Stomach (tissue), 19 donors: ENCODE measurements at places on chromosomes 6 and 20. TPM values are rescaled to one million over a fixed set of nuclear protein-coding genes. Genes with fewer than 3 reads are reported as not detected.

DNA sequence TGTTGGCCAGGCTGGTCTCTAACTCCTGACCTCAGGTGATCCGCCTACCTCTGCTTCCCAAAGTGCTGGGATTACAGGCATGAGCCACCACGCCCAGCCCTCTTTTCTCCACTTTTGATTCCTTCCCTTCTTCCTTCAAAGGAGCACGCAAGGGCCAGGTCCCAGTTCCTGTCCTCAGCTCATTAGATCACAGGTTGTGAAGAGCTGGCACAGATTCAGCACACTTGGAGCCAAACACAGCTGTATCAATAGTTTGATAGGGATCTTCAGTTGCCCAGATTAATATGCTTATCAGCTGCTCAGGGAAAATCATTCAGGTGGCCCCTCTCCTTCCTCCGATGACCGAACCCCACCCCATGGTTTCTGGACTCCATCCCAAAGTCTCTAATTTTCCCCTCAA, 14.4 kb upstream of the SLC22A23 start:
- no peaks in the 10 kb centered on the region for H3K36me3 ChIP-seq
- no peaks in the 10 kb centered on the region for H3K4me1 ChIP-seq
- no peaks in the 10 kb centered on the region for H3K27me3 ChIP-seq

- H3K4me3 ChIP-seq: no peak overlapping the region
- no peaks in the 10 kb centered on the region for H3K36me3 ChIP-seq
- no peak overlapping the region for H3K27ac ChIP-seq
- H3K27me3 ChIP-seq: peaks cover 41% of the 10 kb centered on the region
Measured at GRCh38 chr20:37442547-37442946, 78.5 kb upstream of the NNAT start.

DNA sequence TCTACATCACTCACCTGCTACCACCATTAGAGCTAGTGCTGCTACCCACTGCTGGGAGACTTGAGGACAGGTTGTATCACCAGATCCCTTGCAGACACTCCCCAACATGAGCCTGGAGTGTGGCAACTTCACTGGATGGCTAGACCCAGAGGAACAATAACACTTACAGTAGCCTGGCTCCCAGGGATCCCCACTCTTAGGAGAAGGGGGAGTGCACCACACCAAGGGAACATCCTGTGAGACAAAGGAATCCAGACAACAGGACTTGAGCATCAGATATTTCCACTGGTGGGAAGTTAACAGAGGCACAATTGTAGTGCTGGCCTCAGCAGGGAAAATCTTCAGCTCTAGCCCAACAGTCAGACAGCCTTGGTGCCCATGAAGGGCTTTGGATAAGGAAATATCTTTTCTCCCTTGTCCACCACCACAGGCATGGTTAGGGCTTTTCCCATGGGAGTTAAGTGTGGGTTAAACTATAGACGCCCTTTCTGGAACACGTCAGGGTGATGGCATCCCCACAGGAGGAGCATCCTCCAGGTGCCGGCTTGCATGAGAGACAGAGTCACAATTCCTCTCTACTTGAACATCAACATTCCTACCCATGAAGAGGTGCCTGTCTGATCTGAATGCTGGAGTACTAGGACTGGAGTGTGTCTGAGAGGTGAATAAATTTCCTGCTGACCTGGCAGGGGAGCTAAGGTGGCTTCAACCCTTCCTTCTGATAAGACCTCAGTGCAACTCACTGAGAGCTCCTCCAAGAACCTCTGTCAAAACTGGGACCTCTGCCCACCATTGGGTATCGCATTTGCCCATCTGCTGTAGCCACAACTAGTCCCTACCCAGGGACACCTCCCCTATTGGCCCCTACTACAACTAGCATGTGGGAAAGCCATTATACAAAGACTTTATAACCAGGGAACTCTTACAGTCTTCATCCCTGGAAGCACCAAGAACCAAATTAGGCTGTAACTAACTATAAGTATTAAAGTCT, 55.4 kb upstream of the SIRPG start:
- no peaks in the 10 kb centered on the region for H3K4me1 ChIP-seq
- no peaks in the 10 kb centered on the region for H3K27me3 ChIP-seq
- H3K4me3 ChIP-seq: no peak overlapping the region
- no peak for DNase-seq
- H3K27ac ChIP-seq: no peak overlapping the region

DNA sequence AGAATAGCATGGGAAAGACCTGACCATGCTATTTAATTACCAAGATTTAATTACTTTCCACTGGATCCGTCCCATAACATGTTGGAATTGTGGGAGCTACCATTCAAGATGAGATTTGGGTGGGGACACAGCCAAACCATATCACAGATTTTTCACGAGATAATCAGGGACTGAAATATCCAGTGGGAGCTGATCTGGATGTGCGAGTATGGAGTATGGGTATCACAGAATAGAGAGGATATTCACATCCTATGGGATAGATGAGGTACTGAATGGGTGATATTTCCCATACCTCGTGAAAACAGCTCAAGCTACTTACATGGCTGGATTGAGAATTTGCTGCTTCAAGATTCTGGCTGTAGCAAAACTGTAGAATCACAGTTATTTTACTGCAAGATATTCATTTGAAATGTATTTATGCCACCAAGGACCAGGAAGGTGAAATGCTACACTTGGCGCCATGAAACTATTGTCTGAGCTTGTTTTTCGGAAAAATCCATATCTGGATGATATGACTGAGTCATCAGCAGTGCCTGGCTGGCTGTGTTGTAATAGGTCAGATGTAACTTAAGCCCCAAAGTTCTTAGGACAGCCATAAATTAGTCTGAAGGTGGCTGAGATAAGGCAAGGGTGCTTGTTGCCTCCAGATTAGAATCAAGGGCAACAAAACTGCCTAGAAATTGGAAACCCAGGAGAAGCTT, 29.8 kb downstream of the KCNS1 start:
- DNase-seq: no peak
- peaks cover 7% of the 10 kb centered on the region for H3K4me1 ChIP-seq
- H3K4me3 ChIP-seq: no peak overlapping the region
- H3K27ac ChIP-seq: no peak overlapping the region
- peaks cover 26% of the 10 kb centered on the region for H3K36me3 ChIP-seq
- no peaks in the 10 kb centered on the region for H3K27me3 ChIP-seq

DNA sequence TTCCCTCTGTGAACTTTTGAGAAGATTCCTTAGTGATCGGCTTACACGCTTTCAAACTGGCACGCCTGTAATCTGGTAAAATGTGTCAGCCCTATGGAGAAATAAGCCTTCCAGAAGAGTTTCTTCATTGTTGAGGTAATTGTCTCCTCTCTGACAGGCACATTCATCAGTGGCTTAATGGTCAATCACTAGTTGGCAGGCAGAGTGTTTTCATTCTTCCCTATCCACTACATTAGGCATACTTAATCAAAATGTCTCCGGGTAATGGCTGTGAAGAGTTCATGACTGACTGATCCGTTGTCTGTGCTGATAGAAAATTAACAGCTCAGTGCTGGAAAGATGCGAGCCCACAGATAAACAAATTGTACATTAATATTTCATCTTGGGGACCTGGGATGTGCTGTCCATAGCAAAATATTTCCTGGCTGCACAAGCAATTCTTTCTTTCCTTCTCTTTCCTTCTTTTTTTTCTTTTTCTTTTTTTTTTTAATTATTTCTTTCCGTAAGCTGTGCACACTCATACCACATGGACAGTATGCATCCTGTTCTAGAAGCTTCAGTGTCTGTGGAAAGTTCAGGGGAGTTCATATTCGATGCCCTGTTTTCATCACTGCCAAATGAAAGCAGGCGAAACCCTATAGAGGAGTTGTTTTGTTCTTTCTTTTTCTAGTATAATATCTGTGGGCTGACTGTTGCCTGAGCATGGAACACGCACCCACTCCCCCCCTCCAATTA, 31.4 kb downstream of the TSHZ2 start:
- no peak overlapping the region for H3K4me3 ChIP-seq
- H3K4me1 ChIP-seq: no peaks in the 10 kb centered on the region
- H3K36me3 ChIP-seq: no peaks in the 10 kb centered on the region
- no peaks in the 10 kb centered on the region for H3K27me3 ChIP-seq
- peak; percentile 68 for DNase-seq

DNA sequence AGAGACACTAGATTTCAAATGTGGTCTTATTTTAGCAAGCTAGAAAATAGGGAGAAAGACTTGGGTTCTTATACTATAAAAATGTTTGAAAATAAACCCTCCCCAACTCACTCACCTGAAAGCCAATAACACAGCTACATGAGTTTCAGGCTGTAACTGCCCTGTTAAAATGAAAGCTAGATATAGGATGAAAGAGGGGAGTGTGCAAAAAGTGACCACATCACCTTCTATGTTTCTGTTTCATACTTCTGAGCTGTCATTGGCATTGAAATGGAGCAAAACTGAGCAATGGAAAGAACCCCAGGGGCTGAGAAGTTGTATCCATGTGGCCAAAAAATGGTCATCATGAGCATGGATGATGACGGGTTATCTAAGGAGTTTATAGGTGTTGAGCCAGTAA, 148.1 kb upstream of the TENT5A start:
- no peak for DNase-seq
- H3K27ac ChIP-seq: no peak overlapping the region
- H3K4me1 ChIP-seq: peaks cover 16% of the 10 kb centered on the region
- H3K27me3 ChIP-seq: no peaks in the 10 kb centered on the region
- H3K4me3 ChIP-seq: no peak overlapping the region

GRCh38 chr6:13392462-13392861, 64.1 kb upstream of the TBC1D7 start:
- H3K27me3 ChIP-seq: no peaks in the 10 kb centered on the region
- no peak overlapping the region for H3K4me3 ChIP-seq
- H3K4me1 ChIP-seq: peaks cover 22% of the 10 kb centered on the region
- DNase-seq: no peak
- H3K36me3 ChIP-seq: no peaks in the 10 kb centered on the region

GRCh38 chr20:49874696-49875095, 40.6 kb downstream of the SPATA2 start:
- peak; percentile 50 for DNase-seq
- H3K36me3 ChIP-seq: peaks cover 40% of the 10 kb centered on the region
- H3K4me3 ChIP-seq: no peak overlapping the region
- peaks cover 13% of the 10 kb centered on the region for H3K4me1 ChIP-seq
- H3K27me3 ChIP-seq: no peaks in the 10 kb centered on the region
- H3K27ac ChIP-seq: no peak overlapping the region

- H3K27ac ChIP-seq: peak overlapping the region; percentile 88
- no peaks in the 10 kb centered on the region for H3K36me3 ChIP-seq
- H3K27me3 ChIP-seq: no peaks in the 10 kb centered on the region
- peaks cover 59% of the 10 kb centered on the region for H3K4me1 ChIP-seq
Measured at GRCh38 chr6:111552241-111552744, 53.4 kb downstream of the TRAF3IP2 start.

GRCh38 chr6:119324718-119325117, 24.8 kb downstream of the MAN1A1 start:
- H3K36me3 ChIP-seq: peaks cover 12% of the 10 kb centered on the region
- H3K27me3 ChIP-seq: no peaks in the 10 kb centered on the region
- H3K4me1 ChIP-seq: no peaks in the 10 kb centered on the region
- no peak for DNase-seq

- no peaks in the 10 kb centered on the region for H3K27me3 ChIP-seq
- no peaks in the 10 kb centered on the region for H3K36me3 ChIP-seq
- DNase-seq: no peak
Measured at GRCh38 chr6:160951187-160952030, 40.2 kb upstream of the MAP3K4 start.

DNA sequence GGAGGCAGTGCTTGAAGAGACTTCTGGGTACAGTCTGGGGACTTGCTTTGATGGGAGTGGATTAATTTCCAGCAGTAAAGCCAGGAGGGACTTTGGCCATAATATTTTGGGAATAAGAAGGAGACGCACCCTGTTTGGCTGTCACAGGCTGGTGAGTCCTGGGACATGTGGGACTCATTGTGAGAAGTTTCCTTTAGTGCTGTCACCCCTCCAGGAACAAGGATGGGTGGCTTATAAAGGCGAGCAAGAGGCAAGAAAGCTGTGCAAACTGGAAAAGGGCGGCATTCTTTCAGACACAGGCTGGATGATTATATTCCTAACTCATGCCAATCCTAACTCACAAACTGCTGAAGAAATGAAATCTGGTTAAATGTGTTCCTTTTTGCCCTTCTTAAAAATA, 77.5 kb upstream of the KCNK16 start:
- H3K4me1 ChIP-seq: no peaks in the 10 kb centered on the region
- H3K27ac ChIP-seq: no peak overlapping the region
- no peak for DNase-seq
- no peaks in the 10 kb centered on the region for H3K36me3 ChIP-seq
- H3K4me3 ChIP-seq: no peak overlapping the region

GRCh38 chr20:41359541-41360011, 7.0 kb downstream of the EMILIN3 start:
- no peak overlapping the region for H3K27ac ChIP-seq
- H3K4me3 ChIP-seq: no peak overlapping the region
- H3K36me3 ChIP-seq: peaks cover 43% of the 10 kb centered on the region

GRCh38 chr6:10407018-10407673, 7.7 kb downstream of the TFAP2A start:
- no peak overlapping the region for H3K4me3 ChIP-seq
- H3K36me3 ChIP-seq: no peaks in the 10 kb centered on the region
- peaks cover 23% of the 10 kb centered on the region for H3K27me3 ChIP-seq
- no peak overlapping the region for H3K27ac ChIP-seq
- peaks cover 28% of the 10 kb centered on the region for H3K4me1 ChIP-seq
- no peak for DNase-seq

DNA sequence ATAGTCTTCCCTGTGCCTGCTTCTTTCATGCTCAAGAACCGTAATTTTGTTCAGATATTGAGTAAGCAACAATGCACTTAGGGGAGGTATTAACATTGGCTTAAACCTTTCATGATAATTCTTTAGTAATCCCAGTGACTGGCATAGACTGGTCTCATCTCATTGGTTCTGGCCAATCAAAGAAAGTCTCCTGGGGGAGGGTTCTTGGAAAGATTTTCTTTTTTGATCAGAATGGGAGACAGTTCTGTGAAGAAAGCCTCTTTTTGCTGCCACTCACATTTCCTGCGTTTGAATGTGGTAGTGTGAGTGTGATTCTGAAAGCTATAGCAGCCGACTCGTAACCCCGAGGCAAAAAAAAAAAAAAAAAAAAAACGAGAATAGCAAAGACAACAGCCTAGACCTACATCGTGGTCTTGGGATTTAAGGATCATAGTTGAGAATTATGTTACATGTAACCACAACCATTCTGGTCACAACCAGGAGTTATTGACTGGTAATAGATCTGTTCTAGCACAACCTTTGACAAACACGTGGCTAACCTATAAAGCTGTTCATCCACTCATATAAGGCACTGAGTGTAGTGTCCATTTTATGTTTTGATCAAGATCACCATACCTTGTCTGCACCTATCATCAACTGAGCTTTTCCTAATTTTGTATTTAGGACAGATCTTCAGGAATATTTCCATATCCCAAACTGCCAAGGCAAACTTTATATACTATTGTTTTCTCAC, 15.1 kb upstream of the TMEM217 start:
- DNase-seq: no peak
- no peaks in the 10 kb centered on the region for H3K27me3 ChIP-seq
- H3K4me3 ChIP-seq: no peak overlapping the region
- H3K27ac ChIP-seq: no peak overlapping the region
- peaks cover 21% of the 10 kb centered on the region for H3K36me3 ChIP-seq

APOM gene
- total RNA-seq: not detected

MCCD1 gene
- total RNA-seq: not detected

FOXO3 gene
- 89.8 TPM for total RNA-seq

PMEPA1 gene
- 13.3 TPM for total RNA-seq

ERVFRD-1 gene
- not detected for total RNA-seq

SRMS gene
- total RNA-seq: not detected
